Choroid plexus epithelial cell (primary cell): ENCODE measurements at places on chromosomes 13 and 19.

DNA sequence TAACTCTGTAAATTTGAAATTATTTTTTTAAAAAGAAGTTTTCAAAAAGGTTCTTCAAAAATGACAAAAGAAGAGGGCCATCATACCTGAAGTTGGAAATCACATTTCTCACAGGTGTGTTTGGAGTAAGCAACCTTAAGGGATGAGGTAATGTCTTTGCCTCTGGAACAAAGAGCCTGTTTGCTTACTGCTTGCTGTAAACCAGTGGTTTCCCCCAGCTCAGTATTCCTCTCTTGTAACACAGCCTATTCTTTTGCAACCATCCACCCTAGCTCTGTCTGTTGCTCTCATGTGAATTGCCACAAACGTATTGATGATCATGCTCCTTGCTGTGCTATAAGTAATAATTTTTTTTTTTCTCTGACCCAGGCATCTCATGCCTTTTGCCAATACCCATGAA is 38.1 kb downstream of the UCHL3 start:
- peak; percentile 13 for DNase-seq

DNA sequence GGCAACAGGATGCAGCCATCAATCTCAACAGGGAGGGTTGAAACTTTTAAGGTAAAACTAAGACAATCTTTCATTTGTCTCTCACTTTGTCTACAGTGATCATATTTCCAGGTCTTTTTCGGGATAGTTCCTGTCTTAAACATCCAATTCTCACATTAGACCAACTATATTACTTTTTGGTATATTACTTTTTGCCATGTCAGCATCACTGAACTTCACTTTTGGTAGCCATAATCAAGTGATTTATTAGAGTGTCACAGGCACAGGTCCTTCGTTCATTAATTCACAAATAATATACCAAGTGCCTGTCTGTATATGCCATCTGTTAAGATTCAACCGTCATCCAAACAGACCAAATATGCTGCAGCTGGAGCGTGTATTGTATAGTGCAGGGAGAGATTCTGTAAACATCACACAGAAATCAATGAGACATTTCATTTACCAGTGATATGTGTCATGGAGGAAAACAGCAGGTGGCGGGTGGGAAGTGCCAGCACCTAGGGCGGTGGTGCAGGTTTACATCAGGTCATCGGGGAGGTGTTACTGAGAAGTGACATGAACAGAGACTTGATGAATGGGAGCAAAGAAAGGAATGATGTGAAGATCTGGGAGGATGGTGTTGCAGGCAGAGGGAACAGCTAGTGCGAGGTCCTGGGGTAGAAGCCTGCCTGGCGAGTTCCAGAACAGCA is 24.9 kb downstream of the ARHGEF7 start:
- no peak for DNase-seq

DNA sequence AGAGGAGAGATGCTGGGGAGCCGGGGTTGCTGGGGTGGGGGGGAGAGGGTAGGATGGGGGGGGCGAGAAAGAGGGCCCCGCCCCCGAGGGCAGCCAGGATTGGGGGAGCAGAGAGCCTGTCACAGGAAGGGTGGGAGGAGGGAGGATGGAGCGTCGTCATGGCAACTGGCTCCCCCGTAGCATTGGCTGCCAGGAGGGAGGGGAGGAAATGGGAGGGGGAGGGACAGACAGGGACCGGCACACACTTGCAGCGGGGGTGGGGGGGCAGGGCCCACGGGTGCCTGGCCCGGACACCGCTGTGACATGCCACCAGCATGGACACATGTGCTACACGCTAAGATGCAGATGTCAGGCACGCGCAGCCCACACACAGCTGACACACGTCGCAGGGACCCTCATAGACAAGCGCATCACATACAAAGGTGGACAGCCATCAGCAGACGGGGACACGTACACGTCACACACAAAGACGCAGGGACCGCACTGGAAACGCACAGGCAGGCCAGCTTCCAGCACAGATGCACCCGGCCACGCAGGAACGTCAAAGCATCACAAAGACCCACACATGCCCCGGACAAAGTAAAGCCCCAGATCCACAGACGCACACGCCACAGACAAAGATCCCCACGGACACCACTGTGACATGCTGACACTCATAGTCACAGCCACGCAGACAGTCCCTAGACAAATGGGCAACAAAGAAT is at the start of gene LMTK3:
Gene LMTK3 (minus strand): TSS at position 36 of the 704 bp plus-strand sequence. CDS start 259 bp downstream, outside the sequence.
- no peak for DNase-seq

- peak; percentile 93 for DNase-seq
Measured at GRCh38 chr19:8526345-8527091, 12.6 kb upstream of the ZNF414 start.

GRCh38 chr19:7846155-7846646 is 16.2 kb downstream of the EVI5L start:
- DNase-seq, result no peak

DNA sequence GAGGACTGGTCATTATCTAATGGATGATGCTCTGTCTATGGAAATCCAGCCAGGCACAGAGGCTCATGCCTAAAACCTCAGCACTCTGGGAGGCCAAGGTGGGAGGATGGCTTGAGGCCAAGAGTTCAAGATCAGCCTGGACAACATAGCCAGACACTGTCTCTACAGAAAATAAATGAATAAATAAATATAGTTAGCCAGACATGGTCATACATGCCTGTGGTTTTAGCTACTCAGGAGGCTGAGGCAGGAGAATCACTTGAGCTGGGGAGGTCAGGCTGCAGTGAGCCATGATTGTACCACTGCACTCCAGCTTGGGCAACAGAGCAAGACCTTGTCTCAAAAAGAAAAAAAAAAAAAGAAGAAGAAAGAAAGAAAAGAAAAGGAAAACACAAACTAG is 234.7 kb downstream of the TSHZ3 start:
- peak; percentile 44 for DNase-seq

DNA sequence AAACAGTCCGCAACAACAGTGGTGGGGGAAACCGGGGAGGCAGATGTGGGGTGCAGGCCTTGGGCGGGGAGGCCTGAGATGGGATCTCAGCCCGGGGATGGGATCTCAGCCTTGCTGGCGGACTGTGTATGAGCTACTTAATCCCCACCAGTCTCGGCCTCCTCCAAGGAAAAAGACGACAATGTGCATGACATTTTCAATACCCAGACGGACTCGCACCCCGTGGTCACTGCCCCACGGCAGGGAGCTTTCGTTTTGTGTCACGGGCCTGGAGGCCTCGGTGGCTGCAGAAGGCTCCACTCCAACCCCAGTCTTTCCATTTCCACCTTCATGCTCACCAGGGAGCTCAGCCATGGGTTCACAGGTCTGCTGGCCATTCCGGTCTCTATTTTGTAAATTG is 25.5 kb downstream of the GRTP1 start:
- DNase-seq, result no peak
